ENCODE measurements at places on chromosomes 6 and 20.

GRCh38 chr6:69179681-69180080, 544.6 kb downstream of the ADGRB3 start:
- no peak for DNase-seq

DNA sequence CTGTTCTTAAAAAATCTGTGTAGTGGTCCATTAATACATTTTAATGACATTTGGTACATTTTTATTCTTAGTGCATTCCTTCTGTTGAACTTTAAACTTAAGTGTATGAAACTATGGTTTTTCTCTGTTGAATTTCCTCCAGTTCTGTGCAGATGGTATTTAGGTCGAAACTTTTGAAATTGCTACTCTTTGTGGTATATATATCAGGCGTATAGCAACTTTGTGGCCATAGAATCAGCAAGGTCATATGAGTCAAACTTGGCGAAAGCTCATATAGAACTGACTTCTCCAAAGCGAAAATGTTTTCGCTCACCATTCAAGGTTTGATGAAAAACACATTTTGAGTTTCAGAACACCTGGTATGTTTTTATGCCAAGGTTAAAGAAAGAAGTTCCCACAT, 93.7 kb downstream of the MAP3K4 start:
- DNase-seq, result no peak

DNA sequence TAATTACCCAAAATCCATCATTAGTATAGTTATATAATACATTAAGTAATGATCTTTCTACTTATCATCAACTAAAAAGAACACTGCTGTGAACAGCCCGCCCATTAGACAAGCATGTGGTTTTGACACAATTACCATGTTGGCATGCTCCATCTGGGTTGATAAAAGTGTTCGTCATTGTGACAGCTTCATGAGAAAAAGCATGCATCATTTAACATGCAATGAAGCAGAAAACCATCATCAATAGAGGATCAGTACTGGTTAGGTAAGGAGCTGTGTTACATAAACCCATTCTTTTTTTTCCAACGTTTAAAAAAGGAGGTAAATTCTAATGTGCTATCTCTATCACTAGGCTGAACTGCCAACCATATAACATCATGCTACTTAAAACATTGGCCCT, 101.9 kb downstream of the EPB41L2 start:
- DNase-seq, result no peak

- DNase-seq, result no peak
Measured at GRCh38 chr6:38025451-38025850, 205.9 kb downstream of the ZFAND3 start.

GRCh38 chr6:131840441-131840840, 32.6 kb downstream of the ENPP1 start:
- no peak for DNase-seq

DNA sequence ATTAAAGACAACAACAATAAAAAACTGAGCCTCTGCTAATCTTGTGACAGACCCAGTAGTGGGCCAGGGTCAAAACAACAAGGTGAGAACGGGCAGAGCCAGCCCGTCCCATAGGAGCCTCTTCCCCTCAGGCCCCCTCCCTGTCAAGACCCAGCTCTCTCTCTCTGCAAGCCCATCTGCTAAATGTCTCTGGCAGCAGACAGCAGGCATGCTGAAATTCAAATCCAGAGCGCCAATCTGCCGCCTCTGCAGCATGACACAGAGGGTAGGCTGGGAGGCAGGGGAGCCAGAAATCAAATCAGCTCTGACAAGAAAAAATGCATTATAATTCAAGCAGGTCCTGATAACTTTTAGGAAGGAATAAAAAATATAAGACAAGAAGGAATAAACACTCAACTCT, 26.3 kb downstream of the METTL24 start:
- no peak for DNase-seq

- DNase-seq, result no peak
Measured at GRCh38 chr6:167094820-167095637, 27.9 kb upstream of the CCR6 start.

GRCh38 chr20:20593447-20594170, 118.8 kb downstream of the RALGAPA2 start:
- DNase-seq, result peak; percentile 83

- DNase-seq, result no peak
Measured at GRCh38 chr20:62814060-62814708, 2.7 kb upstream of the COL9A3 start.

GRCh38 chr6:444653-445275, 53.2 kb downstream of the IRF4 start:
- no peak for DNase-seq

GRCh38 chr6:117555262-117555849, 47.0 kb downstream of the GOPC start:
- no peak for DNase-seq

GRCh38 chr6:12354499-12354898, 64.3 kb downstream of the EDN1 start:
- no peak for DNase-seq

DNA sequence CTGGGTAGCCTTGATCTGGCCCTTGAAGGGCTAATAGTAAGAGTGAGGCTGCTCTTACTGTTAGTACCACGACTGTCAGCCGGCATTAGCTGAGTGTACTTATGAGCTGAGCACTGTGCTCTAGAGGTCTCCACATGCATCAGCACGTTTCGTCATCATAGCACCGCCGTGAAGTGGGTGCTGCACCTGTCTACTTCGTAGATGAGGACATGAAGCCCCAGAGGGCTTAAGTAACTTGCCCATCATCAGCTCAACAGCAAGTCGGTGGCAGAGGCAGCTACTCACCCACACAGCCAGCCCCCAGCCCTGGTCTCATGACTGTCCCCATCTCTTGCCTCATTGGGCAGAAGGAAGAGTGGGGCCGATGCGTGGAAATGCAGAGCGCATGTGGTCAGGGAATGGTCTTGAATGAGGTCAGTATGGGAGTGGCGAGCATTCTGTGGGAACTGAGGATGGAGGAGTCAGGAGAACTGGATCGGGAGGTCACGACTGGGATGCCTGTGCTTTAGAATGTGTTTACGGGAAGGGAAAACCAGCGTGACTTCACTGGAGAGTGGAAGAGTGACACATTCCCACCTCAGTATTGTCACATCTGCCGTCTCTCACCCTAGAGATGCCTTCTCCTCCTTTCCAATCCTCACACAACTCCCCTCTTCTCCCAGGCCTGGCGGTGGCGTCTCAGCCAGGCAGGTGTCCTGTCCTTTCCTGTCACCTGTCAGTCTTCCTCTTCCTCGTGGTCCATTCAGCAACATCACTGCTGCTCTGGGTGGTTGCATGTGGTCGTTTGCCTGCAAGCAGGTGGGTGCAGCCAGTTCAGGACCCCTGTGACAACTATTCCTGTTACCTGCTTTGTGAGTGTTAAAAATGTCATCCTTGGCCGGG, 6.0 kb downstream of the SYTL3 start:
- no peak for DNase-seq

GRCh38 chr20:44357020-44357419, 1.5 kb downstream of the HNF4A start:
- DNase-seq, result no peak

- no peak for DNase-seq
Measured at GRCh38 chr6:132888701-132889100, 74.3 kb downstream of the RPS12 start.

- no peak for DNase-seq
Measured at GRCh38 chr6:118980063-118980462, 45.1 kb upstream of the MCM9 start.

GRCh38 chr20:45179166-45179565, 4.5 kb downstream of the PI3 start:
- no peak for DNase-seq

- no peak for DNase-seq
Measured at GRCh38 chr6:165776691-165777090, 113.7 kb upstream of the PDE10A start.

DNA sequence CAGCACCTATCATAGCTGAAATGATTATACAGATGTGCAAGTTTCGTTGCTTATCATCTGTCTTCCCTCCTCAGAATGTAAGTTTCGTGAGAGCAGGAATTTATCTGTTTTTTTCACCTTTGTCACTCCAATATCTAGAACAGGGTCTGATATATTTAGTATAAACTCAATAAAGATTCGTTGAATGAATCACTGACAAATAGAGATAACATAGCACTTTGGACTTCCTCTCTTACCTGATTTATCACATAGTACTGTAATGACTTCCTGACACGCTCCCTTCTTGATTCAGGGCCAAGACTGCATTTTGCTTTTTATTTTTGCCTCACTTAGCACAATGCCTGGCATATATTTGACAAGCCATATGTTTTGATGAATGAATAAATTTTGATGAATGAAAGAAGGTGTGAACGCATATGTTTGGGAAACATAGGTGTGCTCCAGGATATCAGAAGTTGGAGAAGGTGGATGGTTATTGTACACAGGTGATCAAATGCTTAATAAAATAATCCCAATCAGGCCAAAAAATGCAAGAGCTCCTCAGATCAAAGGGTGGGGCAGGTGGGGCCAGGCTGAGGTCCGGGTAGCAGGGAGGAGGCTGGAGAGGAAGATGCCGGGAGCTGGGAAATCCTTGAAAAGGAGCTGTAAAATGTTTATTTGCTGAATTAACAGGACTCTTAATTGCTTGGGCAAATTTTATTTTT, 33.0 kb downstream of the PIM1 start:
- no peak for DNase-seq

- DNase-seq, result no peak
Measured at GRCh38 chr6:115000736-115001135, 657.9 kb upstream of the HS3ST5 start.

DNA sequence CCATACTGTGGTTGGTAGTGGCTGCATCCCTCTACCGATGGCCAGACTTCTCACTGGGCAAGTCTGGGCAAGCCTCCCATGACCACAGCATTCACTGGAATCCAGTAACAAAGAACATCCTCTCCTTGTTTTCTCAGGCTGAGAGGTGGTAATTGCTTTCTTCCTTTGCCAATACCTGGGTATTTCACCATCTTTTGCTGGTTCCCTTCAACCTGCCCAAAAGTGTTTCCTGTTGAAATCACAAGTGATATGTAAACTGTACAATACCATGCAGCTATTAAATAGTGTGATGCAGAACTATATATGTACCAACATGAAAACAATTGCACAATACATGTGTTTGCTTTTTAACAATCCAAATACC, at the start of gene PTCHD4:
Gene PTCHD4 (minus strand): TSS at position 55 of the 364 bp plus-strand sequence. CDS start 42,240 bp downstream, outside the sequence.
- DNase-seq, result peak; percentile 67

DNA sequence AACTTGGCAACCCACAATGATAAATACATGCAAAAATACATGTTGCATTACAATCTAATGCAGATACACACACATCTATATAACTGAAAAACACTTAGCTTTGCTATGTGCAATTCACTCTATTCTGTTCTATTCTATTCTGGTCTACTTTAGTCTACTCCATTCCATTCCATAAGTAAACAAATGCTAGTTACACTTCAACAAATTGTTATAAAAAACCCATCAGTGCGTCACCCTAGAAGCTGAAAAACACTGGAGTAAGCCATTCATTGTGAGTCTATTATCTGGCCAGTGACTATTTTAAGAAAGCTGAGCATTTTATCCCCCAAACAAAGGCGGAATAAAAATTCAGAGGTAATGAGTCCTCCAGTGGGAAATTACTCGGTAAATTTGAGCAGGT, 315.7 kb upstream of the EPHA7 start:
- peak; percentile 89 for DNase-seq

DNA sequence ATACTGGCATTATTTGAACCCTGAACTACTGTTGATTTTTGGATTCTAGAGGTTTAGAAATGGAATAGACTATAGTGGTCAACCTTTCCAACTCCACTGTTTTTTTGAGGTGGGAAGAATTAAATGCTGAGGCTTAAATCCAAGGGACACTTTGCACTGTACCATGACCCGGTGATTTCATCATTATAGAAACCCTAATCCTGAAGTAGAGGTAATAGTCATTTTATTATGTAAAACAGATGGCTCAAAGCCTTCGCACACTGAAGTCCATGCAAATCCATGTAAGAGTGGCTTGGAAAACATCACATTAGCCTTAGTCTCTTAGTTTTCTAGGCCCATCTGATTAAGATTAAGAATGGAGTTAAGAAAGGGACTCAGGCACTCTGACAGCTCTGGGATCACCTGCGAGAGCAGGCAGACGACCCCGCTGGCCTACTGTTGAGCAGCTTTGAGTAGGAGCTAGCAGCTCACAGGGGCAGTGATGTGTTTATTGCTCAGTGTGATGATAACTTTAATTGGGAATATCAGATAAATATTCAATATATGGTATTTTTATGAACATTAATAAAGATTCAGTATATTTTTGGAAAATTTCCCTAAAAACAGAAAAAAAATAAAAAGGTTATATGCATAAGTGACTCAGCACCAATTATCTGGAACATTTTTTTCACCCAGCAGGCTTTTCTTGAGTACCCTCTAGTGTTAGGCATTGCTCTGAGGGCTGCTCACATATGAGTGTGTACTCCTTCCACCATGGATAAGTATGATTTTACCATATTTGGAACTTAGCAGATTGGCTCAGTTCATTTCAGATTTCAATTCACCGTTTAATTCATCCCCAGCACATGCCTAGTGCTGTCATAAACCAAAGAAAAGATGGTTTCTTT, 13.4 kb downstream of the SLX4IP start:
- DNase-seq, result no peak

DNA sequence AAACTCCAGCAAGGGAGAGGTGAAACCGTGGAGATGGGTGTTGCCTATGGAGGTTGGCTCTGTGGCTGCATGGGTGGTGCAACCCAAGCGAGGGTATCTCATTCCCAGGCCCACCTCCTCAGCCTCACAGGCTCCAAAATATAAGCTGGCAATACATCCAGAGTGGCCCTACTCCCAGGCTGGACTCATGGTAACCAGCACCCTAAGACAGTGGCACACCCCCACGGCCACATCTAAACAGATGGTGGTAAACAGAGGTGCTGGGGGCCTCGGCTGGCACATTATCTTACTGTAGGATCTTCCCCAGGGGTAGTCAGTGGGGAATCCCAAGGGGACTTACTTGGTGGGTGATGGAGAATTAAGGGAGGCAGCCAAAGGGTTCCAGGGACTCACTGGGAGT, 33.7 kb upstream of the CCND3 start:
- DNase-seq, result no peak

DNA sequence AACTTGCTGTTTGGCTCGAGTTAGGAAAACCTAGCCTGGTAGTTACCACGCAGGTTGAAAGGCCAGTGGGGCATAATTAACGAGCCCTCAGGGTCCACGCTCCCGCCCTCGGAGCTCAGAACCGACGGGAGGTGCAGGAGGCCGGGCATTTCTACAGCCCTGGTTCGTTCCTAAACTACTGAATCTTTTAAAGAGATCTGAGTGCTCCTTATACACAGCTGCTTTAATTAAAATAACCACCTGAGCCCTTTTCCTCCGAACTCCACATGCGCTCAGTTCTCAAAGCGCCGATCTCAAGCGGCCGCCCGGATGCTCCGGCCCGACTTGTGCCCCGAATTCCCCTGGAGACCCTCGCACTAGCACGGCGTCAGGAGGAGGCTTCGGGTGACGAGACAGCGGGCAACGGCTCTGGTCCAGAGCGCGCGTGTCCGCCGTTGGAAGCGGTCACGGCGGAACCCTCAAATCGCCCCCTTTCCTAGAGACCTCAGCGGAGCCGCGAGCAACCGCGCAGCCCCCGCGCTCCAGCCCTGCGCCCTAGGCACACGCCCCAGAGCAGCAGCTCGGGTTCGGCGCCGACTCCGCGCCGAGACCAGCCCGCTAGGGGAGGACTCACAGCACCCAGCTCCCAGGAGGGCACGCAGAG, 397 bp downstream of the WDR27 start:
- no peak for DNase-seq

All from NCI-H2081 treated with DMSO at 0.1 percent for 48 hours (cell line).